ENCODE measurements at places on chromosomes 4 and X.

DNA sequence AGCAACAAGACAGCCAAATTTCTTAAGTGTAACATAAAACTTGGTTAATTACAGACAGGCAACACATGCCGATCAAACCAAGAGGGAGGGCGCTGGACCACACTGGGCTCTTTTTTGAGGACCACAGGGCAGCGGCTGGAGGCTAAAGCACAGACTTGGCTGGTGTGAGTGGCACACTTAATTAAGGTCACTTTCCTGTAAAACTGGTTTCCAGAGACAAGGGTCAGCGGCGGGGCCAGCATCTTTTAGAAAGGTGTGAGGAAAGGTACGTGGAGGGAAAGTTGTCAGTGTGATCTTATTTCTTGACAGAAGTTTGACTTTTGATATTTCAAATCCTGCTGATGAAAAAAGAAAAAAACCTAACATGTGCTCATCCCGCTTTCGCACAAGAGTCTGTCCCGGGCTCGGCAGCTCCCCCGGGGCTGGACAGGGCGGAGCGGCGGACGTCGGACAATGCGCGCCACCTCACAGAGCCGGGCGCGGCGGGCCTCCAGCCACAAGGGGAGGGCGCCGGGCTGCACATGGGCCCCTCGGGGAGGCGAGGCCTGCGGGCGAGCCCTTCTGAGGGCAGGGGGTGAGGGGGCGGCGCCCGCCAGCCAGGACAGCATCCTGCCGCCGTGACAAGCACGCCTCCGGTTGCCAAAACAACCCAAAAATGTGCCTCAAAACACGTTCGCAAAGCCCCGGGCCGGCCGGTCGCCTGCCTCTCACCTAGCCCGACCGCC is 660 bp upstream of the HSPA4L start:
- DNase-seq: peak; percentile 61

DNA sequence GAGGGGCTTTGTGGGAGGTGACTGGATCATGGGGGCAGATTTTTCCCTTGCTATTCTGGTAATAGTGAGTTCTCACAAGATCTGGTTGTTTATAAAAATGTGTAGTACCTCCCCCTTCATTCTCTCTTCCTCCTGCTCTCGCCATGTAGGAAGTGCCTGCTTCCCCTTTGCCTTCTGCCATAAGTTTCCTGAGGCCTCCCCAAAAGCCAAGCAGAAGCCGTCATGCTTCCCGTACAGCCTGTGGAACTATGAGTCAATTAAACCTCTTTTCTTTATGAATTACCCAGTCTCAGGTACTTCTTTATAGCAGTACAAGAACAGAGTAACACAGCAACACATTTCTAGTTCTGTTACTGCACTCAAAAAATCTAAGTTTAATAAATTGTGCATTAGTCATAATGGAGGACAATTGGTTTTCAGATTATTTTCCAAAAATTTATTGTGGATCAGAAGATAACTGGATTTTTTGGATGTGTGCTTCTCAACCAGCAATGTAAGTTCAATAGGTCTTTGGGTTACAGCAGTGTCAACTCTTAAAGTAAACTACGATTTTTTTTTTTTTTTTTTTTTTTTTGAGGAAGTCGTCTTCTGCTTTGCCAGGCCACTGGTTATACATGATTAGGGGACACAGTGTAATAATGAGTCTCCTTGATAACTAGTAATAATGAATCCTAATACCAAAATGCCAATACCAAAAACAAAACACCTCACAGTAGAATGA is 69.9 kb downstream of the CHIC2 start:
- DNase-seq: no peak

- DNase-seq: no peak
These were observed 325.3 kb downstream of the AFF2 start for GRCh38 chrX:148825696-148826095.

GRCh38 chrX:16319929-16320328 is 152.6 kb downstream of the MAGEB17 start:
- DNase-seq: no peak

- DNase-seq: no peak
These were observed 98.5 kb downstream of the ADGRA3 start for GRCh38 chr4:22417408-22417807.

DNA sequence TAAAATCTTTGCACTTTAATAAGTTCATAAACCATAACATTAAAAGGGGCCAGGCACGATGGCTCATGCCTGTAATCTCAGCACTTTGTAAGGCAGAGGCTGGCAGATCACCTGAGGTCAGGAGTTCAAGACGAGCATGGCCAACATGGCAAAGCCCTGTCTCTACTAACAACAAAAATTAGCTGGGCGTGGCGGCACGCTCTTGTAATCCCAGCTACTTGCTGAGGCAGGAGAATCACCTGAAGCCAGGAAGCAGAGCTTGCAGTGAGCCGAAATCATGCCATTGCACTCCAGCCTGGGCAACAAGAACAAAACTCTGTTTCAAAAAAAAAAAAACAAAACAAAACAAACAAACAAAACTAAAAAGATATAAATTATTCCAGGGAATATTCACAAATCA is 595.2 kb upstream of the LCORL start:
- DNase-seq: no peak

Measured in midbrain (tissue), 1 donor.